ENCODE measurements at places on chromosomes 7 and 10.

DNA sequence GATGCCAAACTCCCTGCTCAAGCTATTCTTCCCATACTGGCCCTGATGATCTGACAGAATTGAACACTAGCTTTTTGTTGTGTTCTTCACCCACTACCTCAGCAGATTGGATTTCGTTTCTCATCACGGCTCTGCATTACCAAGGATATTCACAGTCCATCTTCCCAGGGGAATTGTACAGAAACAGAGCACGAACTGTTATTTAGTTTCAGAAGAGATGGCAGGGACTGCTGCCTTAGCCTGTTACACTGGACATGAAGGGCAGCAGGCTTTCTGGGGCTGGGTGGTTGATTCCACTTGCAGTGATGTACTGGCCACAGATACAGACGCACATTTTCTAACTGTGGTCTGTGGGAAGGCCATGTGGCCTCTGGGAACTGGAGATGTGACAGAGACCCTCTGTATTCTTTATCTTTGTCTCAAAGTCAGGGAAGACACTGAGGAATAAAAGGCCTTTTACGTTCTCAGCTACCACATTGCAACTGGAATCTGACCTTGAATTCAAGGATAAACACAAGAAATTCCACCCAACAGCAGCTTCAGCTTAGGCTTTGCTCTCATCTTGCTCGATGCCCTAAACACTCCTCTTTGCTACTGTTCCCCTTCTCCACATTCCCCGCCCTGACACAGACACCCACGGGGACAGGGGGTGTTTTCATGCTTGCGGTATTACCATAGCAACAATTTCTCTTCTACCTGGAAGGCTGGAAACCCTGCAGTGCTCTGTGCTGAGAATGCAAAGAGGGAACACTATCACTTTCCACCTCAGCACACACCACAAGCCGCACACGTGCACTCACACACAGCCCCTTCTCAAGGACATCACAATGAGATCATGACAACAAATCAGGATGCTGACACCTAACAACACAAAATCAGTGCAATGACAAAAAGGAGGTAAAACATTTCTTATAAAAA lies 81.7 kb downstream of the RNF216 start:
- DNase-seq = no peak

GRCh38 chr10:46299536-46300369 lies 13.0 kb downstream of the ANTXRL start:
- no peak for DNase-seq

- DNase-seq = no peak
Observed at GRCh38 chr10:46217752-46218453, 68.9 kb upstream of the ANTXRL start.

- DNase-seq = no peak
Observed at GRCh38 chr7:90599892-90600555, 3.9 kb downstream of the CDK14 start.

- no peak for DNase-seq
Observed at GRCh38 chr10:13559124-13559700, 27.6 kb upstream of the PRPF18 start.

GRCh38 chr10:67912331-67912946 lies 28.0 kb downstream of the SIRT1 start:
- peak; percentile 60 for DNase-seq

DNA sequence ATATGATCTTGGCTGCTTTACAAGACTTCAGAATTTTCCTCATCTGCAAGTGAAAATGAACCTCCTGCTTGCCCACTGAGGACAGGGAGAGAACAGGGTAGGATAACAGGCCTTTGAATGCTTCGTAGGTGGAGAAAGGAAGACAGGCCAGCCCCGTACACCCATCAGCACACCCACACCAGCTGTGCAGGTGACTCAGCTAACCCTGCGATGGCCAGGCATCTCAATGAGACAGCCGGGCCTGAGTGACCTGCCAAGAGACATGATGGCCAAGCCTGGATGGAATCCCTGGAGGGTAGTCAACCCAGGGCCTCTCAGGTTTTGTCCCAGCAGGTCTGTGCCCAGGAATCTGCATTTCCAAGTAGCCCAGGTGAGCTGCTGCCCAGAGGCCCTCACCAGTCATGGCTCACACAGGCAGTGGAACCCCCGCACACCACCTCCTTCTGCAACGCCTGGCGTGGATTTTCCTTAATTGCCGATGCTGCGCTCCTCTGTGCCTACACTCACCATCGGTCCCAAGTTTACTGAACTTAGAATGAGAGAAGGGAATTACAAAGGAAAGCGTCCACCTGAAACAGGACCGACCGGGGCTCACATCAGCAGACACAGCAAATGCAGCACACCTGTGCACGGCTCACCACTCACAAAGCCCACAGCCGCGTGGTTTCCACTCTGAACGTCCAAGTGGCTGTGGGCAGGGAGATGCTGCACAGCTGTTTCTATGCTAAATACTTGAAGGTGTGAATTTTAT lies 163.7 kb downstream of the DIP2C start:
- DNase-seq = no peak

DNA sequence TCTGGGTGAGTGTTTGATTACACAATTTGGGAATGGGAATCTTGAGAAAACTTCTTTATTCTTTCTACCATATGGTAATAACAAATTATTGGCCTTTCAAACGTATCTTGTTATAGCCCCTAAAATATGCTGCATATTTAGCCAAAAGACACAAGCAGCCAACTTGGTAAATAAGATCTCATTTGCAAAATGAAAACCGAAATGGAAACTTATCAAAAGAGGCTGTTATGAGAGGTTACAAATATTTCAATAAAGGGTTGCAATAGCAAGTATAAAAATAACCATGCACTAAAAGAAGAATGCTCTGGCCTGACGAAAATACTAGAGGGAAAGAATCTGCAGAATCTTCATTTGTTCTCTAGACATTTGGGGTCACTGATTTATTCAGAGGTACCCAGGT lies 259.5 kb upstream of the LRRN3 start:
- DNase-seq = no peak

- no peak for DNase-seq
Observed at GRCh38 chr10:27188259-27188658, 33.1 kb downstream of the MASTL start.

- peak; percentile 73 for DNase-seq
Observed at GRCh38 chr10:43160046-43160920, 22.0 kb downstream of the CSGALNACT2 start.

DNA sequence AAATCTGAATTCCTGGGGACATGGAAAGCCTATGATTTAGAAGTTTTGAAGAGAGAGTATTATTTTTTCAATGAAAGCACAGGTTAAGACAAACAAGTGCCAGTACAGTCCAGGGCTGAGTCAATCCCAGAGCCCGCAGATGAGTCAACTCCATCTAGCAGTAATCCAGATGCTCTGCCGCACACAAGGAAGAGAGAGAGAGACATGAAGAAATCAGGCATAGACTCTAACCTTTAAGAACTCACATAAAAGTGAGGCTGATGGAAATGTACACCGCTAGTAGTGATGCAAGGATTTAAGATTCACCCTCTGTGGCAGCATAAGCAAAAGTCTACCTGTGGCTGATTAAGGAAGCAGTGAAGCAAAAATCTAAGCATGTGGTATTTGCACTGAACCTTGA lies 651.5 kb downstream of the TNS3 start:
- peak; percentile 94 for DNase-seq

DNA sequence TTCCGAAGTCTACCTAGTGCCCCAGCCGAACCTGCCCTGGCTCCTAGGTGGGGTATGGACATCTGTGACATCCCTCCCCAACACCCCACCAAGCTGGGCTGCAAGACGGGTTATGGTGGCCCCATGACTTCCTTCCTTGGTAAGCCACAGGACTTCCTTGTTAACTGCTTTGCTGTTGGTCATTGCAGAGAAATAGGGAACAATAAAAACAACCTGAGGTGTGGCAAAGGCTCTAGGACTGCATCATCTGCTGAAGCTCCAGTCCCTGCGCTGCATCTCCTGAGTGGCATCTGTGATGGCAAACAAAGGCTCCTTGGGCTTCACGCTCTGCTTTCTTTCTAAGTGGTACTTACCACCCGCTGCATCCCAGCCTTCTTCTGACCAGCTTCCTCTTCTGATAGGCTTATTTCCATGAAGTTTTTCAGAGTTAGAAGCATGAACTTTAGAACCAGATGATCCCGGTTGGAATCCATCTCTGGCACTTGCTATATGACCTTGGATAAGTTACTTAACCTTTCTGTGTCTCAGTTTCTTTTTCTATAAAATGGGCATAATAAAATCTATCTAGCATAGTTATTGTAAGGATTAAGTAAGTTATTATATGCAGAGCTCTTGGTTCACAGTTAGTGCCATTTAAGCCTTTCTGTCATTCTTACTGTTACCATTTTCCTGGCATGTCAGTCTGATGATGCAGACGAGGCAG lies 216.8 kb downstream of the RPS24 start:
- DNase-seq = no peak

- DNase-seq = no peak
Observed at GRCh38 chr10:92747600-92747999, 57.8 kb downstream of the HHEX start.

GRCh38 chr10:45580371-45581215 lies 92.0 kb downstream of the ZFAND4 start:
- no peak for DNase-seq

DNA sequence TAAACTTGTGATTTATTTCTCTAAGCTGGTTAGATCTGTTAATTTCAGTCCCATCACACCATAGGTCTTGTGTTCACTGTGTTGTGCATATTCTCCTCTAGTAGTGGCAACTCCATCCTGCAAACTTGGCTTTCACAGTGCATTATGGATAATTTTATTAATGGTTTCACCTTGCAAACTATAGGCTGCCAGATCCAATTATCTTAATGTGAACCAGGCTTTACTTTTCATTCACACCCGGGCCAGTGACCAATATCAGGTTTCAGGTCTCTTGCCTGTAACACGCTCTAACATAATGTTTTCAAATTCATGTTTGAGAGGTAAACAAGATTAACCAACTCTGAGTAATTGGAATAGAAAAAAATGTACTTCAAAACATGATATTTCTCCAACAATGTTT lies 1293.0 kb downstream of the REEP3 start:
- no peak for DNase-seq

GRCh38 chr7:148437043-148437442 lies 153.5 kb upstream of the C7orf33 start:
- DNase-seq = no peak

GRCh38 chr7:41612798-41613197 lies 90.1 kb downstream of the INHBA start:
- DNase-seq = no peak

- DNase-seq = no peak
Observed at GRCh38 chr10:122044045-122044661, 55.2 kb downstream of the TACC2 start.

- DNase-seq = peak; percentile 39
Observed at GRCh38 chr10:16856092-16856491, 38.9 kb upstream of the RSU1 start.

DNA sequence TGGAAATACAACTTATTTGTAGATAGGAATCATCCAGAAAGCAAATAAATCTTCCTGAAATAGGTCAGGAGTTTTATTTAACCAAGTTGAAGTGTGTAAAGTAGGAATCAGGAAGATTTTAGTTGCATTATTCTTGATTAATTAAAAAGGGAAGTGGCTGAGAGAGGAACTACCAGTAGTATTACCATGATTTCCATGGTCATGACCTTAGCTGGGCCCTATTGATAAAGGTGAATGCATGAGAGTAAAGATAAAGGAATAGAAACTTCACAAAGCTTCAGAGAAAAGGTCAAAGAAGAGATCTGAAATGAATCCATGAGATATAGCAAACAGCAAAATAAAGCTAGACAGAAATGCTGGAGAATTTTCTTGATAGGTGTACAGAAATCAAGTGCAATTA lies 46.2 kb upstream of the DLX6 start:
- DNase-seq = no peak

GRCh38 chr7:1812509-1813393 lies 142.7 kb downstream of the ELFN1 start:
- no peak for DNase-seq

DNA sequence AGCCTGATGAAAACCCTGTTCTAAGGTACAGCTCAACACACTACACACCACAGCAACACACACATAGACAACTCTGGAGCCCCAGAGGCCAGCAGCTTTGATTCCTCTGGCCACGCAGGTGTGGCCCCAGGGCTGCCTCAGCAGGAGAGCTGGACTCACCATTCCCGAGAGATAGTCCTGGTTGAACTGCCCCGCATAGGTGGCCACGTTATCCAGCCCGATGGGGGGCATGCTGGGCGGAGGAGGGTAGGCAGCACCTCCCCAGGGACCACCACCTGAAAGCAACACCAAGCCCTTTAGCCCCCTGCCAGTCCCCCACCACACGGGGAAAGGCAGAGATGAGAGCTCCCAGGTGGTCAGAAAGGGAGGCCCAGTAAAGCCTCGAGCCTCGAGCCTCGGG lies 34.7 kb downstream of the ANXA11 start:
- no peak for DNase-seq

DNA sequence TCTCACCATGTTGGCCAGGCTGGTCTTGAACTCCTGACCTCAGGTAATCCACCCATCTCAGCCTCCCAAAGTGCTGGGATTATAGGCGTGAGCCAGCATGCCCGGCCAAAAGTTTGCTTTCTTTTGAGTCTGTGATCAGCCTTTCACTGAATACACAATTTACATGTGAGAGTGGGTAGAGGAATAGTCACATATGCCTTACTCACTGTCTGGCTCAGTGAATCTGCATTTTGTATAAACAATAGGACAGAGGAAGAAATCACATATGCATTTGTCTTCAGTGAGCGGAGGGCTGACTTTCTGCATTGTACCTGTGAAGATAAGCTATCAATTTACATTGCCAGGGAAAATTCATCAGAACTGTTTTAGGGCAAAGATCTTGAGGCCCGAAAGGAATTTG lies 2.5 kb upstream of the TECPR1 start:
- DNase-seq = no peak

- DNase-seq = peak; percentile 46
Observed at GRCh38 chr10:23157691-23158369, 34.3 kb upstream of the PTF1A start.

DNA sequence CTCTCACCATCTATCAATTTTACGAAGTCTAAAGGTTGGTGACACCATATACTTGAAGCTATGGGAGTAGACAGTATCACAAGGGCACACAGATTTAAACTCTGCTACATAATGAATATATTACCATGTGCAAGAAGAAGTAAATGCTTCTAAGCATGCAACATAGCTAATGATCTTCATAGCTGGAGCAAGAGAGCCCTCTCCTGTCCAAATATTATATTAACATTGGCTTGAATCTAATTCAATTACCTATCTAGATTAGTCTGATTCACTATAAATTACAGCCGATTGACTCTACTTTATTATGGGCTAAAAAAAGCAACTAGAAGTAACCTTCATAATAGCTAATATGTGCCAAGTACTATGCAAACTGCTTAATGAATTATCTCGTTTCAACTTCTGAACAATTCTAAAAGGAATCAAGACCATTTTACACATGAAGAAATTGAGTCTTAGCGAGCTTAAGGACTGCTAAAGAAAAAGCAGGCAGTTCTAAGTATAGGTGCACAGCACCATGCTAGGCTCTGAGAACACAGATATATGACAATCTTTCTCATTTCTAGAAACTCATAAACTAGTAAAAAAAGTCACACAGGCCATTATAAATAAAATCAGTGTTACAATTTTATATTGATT lies 21.9 kb downstream of the FRA10AC1 start:
- DNase-seq = peak; percentile 22

DNA sequence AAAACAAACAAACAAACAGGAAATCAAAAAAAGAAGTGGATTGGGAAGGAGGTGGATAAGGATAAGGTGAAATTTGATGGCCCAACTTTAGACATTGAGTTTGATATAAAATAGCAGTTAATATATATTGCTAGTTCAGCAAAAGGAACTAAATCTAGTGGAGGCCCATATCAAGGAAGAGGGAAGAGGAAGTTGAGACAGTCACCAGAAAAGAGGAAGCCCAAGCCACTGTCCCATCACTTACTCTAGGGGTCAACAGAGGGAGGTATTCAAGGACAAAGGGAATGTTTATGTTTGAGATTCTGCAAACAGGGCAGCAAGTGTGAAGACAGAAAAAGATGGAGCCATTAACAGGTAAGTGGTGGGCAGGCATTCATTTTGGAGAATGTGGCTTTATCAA lies 3.7 kb downstream of the LAMTOR4 start:
- no peak for DNase-seq
